ENCODE measurements at places on chromosomes 2 and 18.

GRCh38 chr2:118693287-118693822 lies 154.1 kb downstream of the EN1 start:
- no peak for DNase-seq

DNA sequence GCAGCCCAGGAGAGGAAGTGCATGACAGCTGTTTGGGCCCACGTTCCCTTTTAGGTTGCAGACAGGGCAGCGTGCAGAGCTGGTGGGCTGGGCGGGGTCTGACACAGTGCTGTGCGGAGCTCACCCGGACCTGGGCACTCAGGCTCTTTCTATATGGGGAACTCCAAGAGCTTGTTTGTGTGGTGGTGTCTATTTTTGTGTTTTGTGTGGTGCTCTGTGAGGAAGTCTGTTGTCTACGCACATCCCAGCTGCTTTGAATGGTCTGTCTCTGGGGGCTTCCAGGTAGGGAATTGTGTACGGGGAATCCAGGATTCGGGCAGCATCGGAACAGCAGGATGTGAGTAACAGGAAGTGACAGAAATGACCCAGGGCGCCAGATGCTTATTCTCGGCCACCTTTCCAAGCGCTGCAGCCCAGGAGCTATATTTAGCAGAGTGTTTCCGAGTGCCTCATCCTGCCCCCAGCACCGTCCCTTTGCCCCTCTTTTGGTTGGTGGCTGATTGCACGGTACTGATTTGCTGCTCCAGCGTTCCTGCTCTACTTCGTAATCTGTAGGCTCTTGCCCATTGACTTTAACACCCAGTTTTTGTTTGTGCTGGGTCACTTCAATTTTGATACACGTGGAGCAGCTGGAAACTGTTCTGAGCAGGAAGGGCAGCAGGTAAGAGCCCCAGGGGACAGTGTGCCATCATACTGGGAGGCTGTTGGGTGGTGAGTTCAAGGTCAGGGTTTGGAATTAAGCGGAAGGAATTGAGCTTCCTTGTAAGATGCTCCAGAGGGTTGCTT lies 64.7 kb downstream of the DGKD start:
- peak; percentile 62 for DNase-seq

DNA sequence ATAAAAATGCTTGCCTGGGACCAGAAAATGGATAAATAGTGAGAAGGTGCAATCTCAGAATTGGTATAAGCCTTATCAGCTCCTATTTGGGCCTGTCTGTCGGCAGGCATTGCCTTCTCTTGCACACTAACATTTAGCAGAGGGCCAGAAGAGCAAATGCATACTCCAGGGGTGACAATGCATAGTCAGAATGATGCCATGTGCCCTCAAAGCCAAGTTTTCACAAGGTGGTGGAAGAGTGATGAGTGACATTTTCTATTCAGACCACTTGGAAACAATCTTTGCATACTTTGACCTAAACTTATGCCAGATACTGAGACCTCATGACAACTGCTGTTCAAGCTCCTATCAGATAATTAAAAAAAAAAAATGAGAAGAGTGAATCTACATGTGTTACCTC lies 276.3 kb downstream of the SETBP1 start:
- DNase-seq = no peak

DNA sequence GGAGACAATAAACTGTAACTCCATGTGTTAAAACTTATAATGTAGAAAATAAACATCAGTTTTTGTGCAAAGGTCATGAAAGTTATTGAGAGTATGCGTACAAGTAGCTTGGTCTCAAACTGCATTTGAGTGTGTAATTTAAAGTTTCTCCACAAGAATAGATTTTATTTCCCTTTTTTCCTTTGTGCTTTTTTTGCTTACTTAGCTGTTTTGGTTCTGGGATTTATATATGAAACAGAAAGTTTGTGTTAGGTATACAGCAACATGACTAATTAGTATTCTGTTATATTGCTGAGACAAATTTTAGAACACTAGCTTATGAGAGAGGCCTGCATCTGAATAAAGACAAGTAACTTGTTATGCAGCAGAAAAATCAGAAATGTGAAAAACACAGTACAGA lies 67.5 kb downstream of the GTF2A1L start:
- no peak for DNase-seq

DNA sequence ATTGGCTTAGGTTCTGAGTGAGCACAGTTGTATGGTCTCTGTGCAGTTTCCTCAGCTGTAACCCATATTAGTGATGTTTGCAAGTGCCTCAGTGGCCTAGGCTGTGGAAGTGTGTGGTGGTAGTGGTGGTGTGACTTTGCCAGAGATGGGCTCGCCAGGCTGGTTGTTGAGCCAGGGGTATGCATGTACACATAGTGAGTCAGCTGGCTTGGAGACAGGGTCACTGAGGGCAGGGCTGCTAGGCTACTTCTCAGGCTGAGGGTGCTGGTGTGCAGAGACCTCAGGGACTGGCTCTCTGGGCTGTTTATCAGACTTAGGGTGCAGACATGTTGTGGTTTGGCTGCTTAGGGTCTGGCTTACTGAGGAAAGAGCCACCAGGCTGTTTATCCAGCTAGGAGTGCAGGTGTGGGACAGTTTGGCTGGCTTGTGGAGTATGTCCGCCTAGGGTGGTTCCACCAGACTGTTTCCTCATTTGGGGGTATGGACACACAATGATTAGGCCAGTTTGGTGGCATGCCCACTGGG lies 15.0 kb downstream of the APLF start:
- no peak for DNase-seq

DNA sequence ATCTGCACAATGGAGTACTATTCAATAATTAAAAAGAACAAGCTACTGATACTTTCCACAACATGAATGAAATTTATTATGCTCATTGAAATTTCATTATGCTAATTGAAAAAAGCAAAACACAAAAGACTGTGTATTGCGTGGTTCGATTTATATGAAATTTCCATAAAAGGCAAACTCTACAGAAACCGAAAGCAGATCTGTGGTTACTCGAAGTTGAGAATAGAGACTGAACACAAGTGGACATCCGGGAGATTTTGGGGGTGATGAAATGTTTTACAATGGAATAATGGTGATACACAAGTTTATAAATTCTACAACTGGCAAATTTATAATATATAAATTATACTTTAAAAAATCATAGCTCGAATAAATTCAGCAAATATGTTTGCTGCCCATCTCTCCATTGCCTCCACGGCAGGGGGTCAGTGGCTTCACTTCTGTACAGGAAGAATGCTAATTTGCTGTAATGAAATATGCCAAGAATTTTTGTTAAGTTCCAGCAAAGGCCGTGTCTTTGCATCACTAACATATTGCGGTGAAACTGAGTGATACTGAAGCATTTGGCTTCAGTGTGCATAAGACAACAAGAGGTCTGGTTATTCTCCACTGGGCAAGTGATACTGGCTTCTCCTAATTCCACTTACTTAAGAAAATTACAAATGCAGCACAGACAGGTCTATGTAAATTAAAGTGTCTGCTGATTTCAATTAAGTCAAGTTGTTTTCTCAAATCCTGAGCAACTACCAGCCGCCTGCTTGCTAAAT lies 96.7 kb downstream of the TMEM163 start:
- no peak for DNase-seq

DNA sequence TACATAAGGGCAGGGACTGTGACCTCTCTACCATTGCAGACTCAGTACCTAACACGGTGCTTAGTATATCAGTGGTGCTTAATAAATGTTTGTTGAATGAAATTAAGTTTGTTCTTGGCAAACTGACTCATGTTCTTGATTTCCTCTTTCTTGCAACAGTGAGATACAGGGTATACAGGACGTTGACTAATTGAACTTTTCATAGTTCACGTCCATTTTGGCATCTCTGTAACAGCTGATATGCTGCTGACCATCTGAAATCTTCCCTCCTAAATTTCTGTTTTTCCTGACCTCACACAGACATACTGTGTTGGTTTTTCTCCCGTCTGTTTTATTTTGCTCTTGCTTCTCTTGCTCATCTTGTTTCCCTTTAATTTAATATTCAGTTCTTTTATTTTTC lies 44.2 kb downstream of the LHCGR start:
- DNase-seq = no peak

- DNase-seq = no peak
These were observed 43.3 kb downstream of the PLEKHB2 start for GRCh38 chr2:131148426-131148825.

GRCh38 chr2:20623241-20623640 lies 27.7 kb downstream of the HS1BP3 start:
- DNase-seq = no peak

GRCh38 chr2:24771764-24772586 lies 21.2 kb downstream of the PTRHD1 start:
- no peak for DNase-seq

DNA sequence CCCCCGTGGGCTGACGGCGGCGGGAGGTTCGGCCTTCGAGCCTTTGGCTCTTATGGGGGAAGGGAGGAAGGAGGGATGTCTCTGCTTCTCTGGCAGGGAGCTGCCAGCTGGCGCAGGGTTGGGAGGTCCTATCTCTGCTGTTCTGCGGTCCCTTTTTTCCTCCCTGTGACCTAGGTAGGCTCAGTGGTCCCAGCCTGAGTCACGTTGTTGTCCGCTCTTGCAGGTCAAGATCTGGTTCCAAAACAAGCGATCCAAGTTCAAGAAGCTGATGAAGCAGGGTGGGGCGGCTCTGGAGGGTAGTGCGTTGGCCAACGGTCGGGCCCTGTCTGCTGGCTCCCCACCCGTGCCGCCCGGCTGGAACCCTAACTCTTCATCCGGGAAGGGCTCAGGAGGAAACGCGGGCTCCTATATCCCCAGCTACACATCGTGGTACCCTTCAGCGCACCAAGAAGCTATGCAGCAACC lies 2.5 kb downstream of the DLX1 start:
- DNase-seq = no peak

GRCh38 chr2:133685636-133686215 lies 117.5 kb upstream of the NCKAP5 start:
- no peak for DNase-seq

DNA sequence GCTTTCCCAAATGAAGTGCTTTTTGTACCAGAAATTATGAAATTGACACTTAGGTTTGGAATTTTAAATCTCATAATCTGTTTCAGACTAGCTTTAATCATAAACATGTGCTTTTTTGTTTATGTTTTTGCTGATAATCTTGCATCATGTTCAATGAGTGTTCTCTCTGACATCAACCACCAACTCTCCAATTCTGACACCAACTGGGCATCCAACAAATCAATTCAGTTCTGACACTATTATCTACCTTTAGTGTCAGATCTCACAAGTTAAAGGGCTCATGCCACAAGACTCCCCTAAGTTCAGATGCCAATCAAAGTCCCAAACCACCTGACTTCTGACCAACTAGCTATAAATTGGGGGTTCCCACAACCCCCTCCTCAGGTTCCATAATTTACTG lies 19.6 kb downstream of the PELI1 start:
- no peak for DNase-seq

DNA sequence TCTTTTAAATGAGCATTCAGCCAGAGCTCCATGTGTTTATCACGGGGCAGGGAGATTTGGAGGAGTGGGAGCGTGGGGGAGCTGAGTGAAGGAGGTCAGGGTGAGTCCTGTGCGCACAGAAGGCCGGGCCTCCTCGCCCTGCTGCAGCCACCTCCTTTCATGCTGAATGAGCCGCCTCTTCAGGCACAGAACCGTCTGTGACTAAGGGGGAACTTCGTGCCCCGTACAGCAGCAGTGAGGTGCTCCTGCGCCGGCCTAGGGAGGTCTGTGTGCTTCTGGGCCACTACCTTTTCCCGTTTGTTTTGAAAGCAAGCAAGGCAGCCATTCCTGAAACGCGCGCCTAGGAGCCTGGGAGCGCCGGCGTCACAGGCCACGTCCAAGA lies 27.1 kb upstream of the ZNF516 start:
- DNase-seq = no peak

DNA sequence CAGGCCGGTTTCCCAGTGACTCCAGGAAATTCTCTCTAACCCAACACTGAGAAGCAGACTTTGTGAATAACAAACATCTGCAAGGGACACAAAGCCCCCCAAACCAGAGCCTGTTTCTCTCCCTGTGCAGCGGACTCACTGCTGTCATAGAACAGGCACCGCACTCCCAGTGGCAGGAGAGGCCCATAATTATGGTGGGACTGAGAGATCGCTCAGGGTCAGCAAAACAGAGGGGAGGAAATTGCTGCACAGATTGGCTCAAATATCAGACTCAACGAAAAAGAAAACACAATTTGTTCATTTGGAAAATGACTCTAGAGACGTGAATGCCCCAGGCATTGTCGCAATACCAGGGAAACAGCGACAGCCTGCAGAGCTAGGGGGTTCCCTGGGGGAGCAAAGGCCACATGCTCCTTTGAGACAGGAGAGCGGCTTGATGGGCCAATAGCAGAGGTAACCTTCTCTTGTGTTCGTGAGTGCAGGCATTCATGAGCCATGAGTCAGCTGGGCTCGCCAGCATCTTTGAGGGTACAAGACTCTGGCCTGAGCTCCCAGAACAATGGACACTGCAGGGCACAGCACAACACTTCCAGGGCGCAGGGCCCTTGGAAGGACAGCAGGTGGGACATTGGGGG lies 143.3 kb upstream of the KLHL29 start:
- DNase-seq = no peak

DNA sequence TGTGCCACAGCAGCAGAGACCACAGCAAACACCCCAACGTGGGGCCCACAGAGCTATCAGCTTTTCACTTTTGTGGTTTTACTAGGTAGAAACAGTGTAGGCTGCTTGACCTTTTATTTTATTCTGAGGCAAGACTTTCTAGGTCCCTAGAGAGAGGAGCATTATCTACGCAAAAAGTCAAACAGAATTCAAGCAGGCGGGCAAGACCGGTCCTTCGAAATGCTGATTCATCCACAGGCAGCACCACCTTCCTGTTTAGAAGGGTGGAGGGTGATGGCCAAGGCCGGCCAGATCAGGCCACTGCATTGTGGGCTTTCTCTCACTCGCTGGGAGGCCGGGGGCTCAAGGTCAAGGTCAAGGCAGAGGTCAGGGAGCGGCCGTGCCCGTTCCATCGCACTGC lies 573.0 kb downstream of the GALR1 start:
- DNase-seq = no peak

DNA sequence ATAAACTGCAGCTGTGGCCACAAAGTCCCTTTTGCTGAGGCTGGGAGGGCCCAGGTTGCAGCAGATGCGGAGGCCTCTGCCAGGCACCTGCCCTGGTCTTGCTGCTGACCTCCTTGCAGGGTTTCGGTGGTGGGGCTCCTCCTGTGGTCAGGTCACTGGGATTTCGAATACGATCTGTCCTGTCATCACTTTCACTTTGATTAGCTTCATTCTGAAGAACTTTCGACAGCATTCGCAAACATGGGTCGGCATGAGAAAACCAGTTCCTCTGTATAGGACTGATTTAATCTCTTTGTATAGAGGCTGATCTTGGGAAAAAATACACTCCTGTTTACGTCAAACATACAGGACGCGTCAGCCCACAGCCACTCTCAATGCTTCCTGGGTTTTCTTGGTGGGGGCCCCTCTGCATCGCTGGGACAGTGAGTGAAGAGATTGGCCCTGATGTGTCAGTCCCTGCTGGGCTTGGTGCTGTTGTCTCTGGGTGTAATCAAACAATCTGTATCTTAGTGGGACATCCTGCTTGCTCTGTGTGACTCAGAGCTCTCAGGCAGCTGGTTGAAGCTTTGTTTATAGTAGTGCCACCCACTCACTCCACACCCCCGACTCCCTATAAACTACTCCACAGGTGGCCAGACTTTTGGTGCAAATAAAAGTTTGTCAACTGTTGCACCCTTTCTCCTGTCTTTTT lies 209.4 kb upstream of the CXCR4 start:
- peak; percentile 76 for DNase-seq

All from activated CD4-positive, alpha-beta T cell treated with anti-CD3 and anti-CD28 coated beads, Interleukin-2, amount 50 U/mL, for 1 hour (primary cell).